Psoas muscle (tissue), 8 donors: ENCODE measurements at places on chromosomes 4 and X. TPM values are rescaled to one million over a fixed set of nuclear protein-coding genes. Genes with fewer than 3 reads are reported as not detected.

DNA sequence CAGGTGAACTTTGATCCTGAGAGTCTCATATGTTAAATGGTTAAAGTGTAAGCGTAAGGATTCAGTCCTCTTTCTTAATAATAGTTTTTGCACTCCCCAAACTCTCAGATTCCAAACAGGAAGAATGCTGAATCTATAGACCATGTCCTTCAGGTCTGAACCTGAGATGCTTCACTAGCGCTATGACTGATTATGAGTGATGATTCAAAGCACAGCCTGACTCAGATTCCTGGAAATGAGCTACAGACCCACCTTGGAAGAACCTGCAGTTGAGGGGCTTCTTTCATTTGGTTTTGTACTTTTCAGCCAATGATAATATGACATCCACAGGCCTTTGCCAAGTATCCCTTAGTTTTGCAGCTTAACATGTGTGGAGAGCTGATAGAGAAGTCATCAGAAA is 1.4 kb downstream of the EDNRA start:
- no peak for DNase-seq

GRCh38 chr4:152344001-152344400 is 191.9 kb downstream of the FBXW7 start:
- no peak for DNase-seq

DNA sequence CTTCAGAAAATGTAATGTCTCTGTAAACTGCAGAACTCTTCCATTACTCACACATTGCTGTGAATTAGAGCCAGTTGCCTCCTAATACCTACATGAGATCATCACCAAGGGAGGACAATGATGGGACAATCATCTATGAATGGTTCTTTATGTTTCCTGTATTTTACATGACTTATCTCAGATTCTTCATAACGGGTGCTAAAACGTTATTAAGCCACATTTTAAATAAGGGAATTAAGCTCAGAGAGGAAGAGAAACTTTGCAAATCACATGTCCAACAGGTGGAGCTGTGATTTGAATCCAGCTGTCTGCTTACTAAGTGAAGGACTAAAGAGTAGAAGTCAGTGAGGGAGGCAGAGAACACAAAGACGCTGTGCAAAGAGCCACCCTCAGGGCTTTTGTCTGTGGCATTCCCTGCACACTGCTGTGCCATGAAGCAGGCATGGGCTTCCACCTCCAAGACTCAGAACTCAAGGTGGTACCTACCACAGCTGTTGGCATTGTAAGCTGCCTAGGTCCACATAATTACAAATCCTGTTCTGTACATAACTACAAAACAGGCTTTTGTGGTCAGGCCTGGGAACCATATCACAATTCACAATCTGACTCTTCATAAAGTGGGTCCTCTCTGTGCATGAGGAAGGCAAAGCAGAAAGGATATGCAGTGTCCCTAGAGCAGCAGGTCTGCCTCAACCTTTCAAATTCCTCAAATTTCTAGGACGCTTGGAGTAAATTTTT is 12.8 kb downstream of the TBC1D9 start:
- no peak for DNase-seq

- no peak for DNase-seq
These were observed 456.7 kb downstream of the GLUD2 start for GRCh38 chrX:121504153-121504552.

DNA sequence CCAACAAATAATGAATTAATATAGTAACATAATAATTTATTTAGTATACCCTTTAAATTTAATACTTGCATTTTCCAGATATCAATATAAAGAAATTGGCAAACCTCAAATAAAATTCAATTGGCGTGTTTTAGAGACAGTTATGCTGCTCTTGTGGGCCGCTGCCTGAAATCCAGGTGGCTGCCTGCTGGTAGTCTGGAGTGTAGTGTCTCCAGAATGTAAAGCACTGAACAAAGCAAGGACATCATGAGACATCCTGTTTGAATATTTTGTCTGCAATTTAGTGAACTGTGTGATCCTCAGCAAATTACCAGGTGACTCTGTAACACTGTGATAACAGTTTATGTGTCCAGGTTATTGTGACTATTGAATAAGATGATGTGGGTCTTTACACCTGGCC is 29.9 kb downstream of the ZFP42 start:
- DNase-seq: no peak

GRCh38 chrX:154396973-154397887 is 947 bp upstream of the RPL10 start:
- peak; percentile 84 for DNase-seq

GRCh38 chr4:88054901-88055300 is 47.5 kb downstream of the PKD2 start:
- DNase-seq: no peak

DNA sequence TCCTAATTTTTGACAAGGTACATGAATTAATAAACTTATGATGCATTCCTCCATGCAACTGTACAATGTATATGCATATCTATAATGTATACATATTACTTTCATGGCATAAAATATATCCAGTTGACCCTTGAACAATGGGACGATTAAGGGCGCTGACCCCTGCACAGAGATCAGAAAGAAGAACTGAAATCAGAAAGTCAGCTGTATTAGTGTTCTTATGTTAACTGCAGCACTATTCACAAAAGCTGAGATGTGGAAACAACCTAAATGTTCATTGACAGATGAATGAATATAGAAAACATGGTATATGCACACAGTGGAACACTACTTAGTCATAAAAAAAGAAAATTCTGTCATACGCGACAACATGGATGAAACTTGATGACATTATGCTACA is 457.1 kb downstream of the GBA3 start:
- no peak for DNase-seq

GRCh38 chr4:140617499-140618248 is 48.9 kb upstream of the UCP1 start:
- DNase-seq: no peak

GRCh38 chr4:2958446-2958845 is 4.8 kb downstream of the NOP14 start:
- DNase-seq: no peak

- DNase-seq: no peak
These were observed 850.4 kb upstream of the FRG1 start for GRCh38 chr4:189090174-189090814.

DNA sequence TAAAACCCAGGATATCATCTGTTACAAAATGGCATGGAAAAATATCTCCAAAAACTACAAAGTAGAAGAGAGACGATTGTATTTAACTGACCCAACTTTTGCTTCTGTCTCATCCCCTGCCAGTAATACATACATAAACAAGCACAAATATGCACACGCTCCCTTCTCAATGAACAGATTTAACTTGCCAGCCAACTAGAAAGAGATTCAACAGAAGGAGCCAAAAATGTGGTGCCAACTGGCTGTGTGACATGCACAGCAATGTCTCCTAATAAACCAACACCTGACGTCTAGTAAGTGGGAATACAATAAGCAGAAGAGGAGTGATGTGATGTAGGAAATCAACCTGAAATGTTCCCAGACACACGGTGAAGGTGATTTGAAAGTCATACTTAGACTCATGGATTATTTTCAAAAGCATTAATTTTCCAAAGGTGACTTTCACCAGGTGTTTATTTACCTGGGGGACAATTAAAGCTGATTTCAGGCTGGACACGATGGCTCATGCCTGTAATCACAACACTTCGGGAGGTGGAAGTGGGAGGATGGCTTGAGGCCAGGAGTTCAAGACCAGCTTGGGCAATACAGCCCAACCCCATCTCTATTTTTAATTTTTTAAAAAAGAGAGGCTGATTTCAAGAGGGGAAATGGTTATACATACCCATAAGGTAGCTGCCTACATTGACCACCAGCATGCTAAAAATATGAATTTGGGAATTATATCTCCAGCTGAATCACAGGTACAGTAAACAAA is 33.7 kb downstream of the SH3RF1 start:
- peak; percentile 64 for DNase-seq

- no peak for DNase-seq
These were observed 85.5 kb downstream of the BMPR1B start for GRCh38 chr4:94843216-94843615.

GRCh38 chrX:40651620-40652223 is 4.4 kb upstream of the CXorf38 start:
- DNase-seq: peak; percentile 67

DNA sequence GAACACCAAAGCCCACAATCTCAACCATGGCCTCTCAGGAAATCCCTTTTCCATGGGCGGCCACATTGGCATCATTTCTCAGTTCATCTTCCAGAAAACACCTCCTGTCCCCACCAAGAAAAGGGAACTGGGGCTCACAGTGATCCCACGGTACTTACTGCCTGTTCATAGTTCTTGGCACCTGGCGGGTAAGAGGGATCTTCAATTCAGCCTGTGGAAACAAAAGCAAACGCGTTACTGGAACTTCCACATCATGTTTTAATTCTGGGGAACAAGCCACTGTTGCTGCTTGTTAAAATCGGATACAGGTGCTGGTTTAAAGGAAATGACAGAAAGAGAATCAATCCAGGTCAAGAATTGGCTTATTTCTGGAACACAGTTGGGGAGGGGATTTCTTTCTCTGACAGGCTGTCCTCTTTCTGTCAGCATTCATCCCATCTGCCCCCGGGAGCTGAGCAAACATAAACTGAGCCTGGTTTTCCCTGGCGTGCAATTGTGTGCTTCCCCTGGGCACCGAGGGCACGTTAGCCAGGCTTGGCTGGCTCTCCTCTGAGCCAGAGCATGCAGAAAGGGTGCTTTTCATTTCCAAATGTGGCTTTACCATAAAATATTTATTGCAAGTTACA is 16.8 kb downstream of the CLNK start:
- no peak for DNase-seq

Gene PAGE4
- total RNA-seq: 0.81 TPM

Gene DNASE1L1
- total RNA-seq: 149 TPM

Gene SRPK3
- total RNA-seq: 78.0 TPM

Gene TMEM165
- total RNA-seq: 42.4 TPM

Gene FATE1
- total RNA-seq: not detected

Gene MAGEA1
- total RNA-seq: not detected

Gene GRIPAP1
- 16.5 TPM for total RNA-seq

Gene RAB33A
- 0.30 TPM for total RNA-seq
